ENCODE measurements at places on chromosomes 11 and 22.

DNA sequence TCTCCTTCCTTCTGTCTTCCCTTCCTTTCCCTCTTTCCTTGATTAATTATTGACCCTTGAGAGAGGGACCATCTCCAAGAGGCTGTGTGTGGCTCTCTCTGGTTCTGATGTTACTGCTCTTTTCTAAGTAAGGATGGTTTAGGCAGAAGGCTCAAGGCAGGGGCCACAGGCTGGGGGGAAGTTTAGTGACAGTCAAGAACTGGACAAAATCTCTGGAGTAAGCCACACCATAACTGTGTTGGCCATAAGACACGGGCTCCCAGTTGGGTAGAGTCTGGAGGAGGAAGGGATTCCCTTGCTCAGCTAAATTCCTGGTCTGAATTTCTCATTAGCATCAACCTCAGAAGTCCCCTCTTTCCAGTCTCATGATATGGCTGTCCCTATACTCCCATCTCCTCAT lies 74.7 kb downstream of the BUD13 start:
- no peak for DNase-seq

- DNase-seq = no peak
Observed at GRCh38 chr22:40363059-40363458, 7.3 kb upstream of the SGSM3 start.

- no peak for DNase-seq
Observed at GRCh38 chr11:127470306-127470884, 469.8 kb upstream of the KIRREL3 start.

- DNase-seq = no peak
Observed at GRCh38 chr11:100174881-100175280, 512.2 kb upstream of the ARHGAP42 start.

DNA sequence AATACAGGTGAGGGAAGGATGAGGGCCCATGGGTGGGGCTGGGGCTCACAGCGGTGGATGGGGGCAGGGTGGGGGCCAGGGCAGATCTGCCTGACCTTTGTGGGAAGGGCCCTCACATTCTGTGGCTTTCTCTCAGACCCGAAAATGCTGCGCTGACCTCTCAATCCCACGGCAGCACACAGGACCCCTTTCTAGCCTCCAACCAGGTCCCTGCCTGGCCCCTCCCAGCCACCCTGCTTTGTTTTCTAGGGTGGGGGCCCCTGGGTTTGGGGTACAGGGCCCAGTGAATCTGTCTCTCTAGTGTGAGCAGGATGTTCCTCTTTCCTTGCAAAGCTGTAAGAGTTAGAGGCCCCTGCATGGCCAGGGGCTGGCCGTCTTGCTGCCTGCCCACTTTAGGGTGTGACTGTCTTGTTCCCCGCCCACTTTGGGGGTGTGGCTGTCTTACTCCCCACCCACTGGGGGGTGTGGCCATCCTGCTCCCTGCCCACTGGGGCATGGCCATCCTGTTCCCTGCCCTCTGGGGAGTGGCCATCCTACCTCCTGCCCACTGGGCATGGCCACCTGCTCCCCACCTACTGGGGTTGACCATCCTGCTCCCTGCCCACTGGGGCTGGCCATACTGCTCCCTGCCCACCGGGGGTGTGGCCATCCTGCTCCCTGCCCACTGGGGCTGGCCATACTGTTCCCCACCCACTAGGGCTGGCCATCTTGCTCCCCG lies 11.5 kb downstream of the PARVG start:
- DNase-seq = no peak

- peak; percentile 22 for DNase-seq
Observed at GRCh38 chr11:85133636-85134035, 493.5 kb downstream of the DLG2 start.

DNA sequence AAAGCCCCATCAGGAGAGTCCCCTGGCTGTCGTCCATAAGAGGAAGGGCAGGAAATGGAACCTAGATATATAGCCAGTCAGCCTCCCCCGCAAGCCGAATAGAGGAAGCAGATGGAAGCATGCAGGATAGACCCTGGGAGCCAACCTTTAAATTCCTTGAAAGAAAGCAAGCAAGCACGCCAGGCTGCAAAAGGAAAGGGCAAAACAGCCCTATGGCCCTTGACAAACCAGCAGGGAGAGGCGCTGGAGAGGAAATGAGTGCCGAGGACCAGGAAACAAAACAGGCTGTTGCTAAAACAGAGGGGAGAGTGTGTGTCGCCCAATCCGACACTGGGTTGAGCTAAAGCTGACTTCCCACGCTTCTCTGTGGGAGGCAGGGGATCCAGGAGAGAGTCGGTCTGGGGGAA lies 203.5 kb upstream of the MTNR1B start:
- peak; percentile 24 for DNase-seq

DNA sequence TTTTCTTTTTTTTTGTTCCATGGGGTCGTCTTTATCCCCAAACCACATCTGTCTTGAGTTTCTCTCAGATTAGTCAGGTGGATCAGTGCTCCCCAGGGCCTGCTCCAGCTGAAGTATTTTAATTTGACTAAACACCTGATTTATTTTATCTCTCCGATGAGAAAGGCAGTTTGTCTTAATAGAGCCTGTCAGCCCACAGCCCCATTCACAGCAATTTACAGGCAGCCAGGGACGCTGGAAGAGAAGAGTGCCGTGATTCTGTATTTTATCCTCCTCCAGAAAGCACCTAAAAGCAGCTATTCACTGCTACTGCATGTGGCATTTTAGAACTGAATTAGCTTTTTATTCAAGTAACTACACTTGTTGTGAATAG lies 164.5 kb downstream of the SOX6 start:
- DNase-seq = peak; percentile 3

DNA sequence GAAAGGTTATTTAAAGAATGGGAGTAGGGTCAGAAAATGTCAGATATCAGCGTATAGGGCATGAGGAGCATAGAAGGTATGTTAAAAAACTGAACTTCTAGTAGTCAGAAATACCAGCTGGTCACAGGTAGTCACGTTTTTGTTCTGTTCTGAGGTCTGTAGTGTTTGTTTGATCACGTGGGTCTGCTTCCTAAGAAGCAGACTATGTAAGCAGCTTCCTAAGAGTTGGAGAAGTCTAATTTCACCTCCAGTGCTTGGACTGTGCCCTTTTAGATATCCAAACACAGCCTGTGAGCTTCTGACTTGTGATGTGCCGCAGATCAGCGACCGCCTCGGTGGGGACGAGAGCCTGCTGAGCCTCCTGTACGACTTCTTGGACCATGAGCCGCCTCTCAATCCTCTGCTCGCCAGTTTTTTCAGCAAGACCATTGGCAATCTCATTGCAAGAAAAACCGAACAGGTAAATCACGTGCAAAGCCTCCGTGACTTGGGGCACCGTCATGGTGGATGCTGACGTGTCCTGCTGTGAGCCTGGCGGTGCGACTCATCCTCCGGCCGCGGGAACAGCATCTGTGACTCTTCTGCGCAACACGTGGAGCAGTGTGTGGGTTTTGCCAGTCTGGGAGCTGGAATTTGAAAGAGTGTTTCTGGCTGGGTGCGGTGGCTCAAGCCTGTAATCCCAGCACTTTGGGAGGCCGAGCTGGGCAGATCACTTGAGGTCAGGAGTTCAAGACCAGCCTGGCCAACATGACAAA lies 63.5 kb downstream of the PPP6R2 start:
- DNase-seq = no peak

DNA sequence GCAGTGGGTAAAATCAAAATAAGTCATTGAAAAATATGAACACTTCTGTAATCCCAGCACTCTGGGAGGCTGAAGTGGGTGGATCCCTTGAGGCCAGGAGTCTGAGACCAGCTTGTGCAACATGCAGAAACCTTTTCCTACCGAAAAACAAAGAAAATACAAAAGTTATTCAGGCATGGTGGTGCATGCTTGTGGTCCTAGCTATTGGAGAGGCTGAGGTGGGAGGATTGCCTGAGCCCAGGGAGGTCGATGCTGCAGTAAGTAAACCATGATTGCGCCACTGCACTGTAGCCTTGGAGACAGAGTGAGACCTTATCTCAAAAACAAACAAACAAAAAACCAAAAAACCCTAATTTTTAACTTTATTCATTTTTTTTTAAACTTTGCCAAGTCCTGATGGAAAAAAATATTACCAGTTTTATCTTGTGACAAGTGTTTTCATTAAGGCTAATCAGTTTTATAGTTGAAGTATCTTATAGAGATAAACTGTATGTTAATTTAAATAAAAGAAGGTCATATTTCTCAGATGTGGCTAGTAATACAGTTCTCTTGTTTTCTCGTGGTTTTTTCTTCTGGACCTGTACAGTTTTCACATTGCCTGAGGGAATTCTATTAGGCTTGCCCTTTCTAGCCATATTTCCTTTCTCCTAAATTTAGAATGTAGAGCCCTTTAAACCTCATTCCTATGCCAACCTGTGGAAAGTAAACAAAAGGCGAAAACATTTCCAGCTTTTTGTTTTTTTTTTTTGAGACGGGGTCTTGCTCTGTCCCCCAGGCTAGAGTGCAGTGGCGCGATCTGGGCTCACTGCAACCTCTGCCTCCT lies 9.4 kb downstream of the HIPK3 start:
- DNase-seq = no peak

All from eye (tissue), 1 donor.